Activated naive CD8-positive, alpha-beta T cell treated with anti-CD3 and anti-CD28 coated beads, Interleukin-2, amount 50 U/mL, for 24 hours (primary cell): ENCODE measurements at places on chromosomes 2 and 18.

DNA sequence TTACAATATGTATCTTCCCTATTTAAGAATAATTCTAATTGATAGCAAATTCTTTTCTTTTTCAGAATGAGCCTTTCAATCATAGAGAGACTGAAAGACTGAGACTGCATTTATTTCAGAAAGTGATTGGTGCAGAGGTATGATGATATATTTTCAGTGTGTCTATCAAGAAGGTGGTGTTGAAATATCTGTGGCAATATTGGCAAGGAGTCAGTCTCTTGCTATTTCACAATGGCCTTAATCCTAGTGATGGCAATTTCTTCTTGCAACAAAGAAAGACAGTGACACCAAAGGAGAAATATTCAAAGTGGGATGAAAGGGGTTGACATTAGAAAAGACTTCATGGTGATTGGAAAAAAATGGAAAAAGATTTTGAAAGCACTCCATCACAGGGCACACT lies 21.7 kb upstream of the ZBTB14 start:
- DNase-seq: no peak

- DNase-seq: no peak
These were observed 24.9 kb downstream of the EFHD1 start for GRCh38 chr2:232658217-232658785.

DNA sequence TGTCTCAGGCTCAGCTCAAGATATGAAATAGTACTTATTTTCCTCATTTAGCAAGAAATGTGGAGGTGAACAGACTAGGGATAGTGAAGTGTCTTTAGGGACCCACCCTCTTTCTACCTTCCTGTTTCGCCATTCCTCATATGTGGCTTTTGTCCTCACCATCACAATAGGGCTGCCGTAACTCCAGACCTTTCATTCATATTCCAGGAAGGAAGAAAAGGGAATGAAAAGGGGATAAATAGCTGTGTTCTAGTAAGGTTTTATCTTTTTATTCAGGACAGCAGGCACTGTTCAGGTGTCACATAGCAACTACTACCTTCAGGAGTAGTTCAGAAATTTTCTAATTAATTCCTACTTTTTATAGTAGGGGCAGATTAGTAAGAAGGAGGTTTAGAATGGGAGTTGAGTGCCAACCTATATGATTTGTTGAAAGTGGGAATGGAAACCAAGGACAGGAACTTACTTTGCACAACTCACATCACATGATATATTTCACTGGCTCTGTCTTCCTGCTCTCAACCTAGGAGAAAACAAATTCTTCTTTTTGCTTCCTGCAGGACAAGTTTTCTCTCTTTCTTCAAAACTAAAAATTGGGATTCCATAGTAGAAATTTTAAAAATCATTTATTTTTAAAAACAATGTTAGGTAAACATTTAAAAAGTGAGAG lies 36.0 kb upstream of the HDAC4 start:
- no peak for DNase-seq

- no peak for DNase-seq
These were observed 189.4 kb upstream of the GLI2 start for GRCh38 chr2:120546048-120546864.

GRCh38 chr2:217000406-217000805 lies 140.5 kb upstream of the TNP1 start:
- DNase-seq: no peak

- no peak for DNase-seq
These were observed 24.3 kb downstream of the DSC2 start for GRCh38 chr18:31077878-31078277.

GRCh38 chr2:95329891-95330793 lies 33.0 kb downstream of the KCNIP3 start:
- DNase-seq: no peak

DNA sequence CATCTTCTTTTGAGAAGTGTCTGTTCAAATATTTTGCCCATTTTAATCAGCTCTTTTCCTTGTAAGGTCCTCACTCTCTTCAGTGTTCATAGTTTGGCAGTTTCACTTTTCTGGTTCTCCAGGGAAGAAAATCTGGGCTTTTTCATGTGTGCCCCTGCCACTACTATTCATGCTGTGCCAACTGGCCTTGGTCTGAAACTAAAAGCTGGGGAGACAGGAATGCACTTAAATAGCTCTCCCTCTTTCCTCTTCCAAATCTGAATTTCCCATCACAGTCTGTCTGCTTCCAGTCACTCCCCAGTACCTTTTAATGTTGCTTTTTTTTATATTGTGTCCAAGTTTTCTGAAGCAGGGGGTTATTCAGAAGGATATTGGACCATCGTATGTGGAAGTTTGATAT lies 574.3 kb upstream of the POU3F3 start:
- DNase-seq: no peak

DNA sequence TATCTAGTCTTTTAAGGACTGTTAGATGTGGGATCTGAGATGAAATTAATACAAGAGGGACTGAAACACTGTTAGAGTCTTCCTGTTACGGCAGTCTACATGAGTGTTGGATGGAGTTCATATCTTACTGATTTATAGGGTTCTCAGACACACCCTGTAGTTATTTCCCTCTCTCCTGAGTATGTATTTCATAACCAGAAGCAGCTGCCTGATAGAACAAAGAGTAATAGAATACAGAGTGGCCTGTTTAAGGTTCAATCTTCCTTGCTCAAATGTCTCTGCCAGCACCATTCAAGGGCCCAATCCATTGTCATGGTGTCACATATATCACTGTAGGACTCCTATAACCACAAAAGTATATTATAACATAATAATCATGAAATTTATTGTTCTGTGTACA lies 1229.1 kb upstream of the ACVR2A start:
- DNase-seq: no peak

GRCh38 chr18:24923138-24923537 lies 428.8 kb downstream of the ZNF521 start:
- no peak for DNase-seq

GRCh38 chr2:158213773-158214172 lies 112.1 kb downstream of the UPP2 start:
- DNase-seq: no peak

- peak; percentile 21 for DNase-seq
These were observed 15.4 kb upstream of the XDH start for GRCh38 chr2:31429759-31430438.

- no peak for DNase-seq
These were observed 13.7 kb upstream of the OSR1 start for GRCh38 chr2:19371996-19372582.

GRCh38 chr2:156700681-156701080 lies 264.5 kb downstream of the GPD2 start:
- no peak for DNase-seq

DNA sequence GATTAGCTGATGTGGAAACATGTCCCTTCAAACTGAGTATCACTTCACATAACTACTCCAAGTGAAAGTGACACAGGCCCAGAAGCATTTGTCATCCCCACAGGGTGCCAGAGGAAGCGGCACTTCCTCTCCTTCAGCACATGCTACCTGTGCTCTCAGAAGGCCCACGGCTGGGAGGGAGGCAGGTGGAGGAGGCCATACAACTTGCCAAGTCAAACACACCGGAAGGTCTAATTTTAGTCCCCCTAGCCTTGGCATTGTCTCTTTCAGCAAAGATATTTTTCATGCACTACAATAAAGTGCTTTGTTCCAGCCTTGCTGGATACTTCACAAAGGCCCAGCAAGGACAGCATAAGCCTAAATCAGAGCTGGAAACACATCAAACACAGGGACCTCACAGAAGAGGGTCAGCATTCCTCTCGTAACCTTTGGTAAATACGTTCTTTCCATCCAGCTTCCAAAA lies 38.0 kb downstream of the VSNL1 start:
- DNase-seq: no peak

DNA sequence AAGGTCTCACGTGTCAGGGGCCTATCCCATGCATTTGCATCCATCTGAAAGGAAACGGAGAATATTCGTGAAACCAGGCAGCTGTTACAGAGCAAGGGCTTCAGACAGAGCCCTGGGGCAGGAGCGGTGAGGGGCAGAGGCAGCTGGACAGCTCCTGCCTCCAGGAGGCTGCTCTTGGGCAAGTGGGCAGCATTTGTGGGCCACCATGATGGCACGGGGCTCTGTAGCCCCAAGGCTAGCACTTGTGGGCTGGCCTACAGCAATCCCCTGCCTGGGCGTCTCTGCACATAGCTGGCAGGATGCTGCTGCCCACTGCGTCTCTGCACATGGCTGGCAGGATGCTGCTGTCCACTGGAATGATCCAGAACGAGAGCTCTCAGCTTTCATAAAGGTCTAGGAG lies 52.8 kb upstream of the PTMA start:
- no peak for DNase-seq
